WTC11 (cell line): ENCODE measurements at places on chromosomes 16 and 17.

DNA sequence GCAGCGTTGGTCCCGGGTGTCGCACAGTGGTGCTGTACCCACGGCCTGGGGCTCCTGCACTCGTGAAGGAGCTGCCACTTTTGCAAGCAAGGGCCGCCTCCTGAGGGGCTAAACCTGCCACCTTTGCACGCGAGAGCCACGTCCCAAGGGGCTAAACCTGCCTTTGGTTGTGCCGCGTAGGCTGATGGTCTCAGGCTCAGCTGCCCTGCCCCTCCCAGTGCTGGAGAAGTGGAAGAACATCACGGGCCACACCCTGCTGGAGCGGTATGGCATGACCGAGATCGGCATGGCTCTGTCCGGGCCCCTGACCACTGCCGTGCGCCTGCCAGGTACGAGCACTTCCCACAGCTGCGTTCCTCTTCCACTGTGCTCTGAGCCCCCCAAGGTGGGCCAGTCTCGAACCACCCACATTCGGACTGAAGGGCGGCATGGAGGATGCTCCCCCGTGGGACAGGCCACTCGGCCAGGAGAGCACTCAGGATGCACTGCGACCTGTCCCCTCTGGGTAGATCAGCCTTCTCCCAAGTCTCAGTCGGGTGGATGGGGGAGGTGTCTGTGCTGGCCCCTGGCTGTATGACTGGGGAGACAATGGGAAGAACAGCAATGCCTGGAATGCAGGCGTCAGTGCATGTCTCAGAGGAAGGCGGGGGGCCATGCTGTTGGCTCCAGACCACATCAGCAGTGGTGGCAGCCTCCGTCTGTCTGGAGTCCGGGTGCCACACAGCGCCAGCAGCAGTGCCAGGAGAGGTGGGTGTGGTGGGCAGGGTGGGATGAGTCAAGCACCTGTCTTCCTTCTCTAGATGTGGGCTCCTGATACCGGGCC, 20.7 kb downstream of the ACSF3 start:
- DNase-seq: peak; percentile 47

GRCh38 chr16:48131201-48131935, 24.4 kb downstream of the ABCC12 start:
- no peak for DNase-seq

DNA sequence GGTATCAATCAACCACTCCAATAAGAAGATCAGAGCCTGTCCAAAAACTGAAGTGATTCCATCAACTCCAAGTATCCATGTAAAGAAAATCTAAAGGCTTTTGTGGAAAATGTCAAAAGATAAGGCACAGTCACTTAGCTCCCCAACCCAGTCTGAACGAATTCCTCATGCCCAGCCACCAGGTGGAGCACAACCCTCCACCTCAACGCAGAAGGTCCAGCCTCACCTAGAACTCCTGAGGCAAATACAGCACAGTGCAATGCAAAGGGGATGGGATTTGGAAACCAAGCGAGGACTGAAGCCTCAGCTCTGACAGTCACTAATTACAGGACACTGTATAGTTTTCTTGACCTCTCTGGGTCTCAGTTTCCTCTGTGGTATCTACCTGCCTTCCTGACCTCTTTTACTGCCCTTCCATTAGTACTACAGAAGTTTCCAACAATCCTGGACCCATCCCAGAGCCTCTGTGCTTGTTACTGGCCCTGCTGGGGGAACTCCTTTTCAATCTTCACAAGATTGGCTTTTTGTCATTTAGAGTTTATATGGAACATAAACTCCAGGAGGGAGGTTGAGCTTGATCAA, 2.0 kb downstream of the NCBP3 start:
- DNase-seq: peak; percentile 67

- DNase-seq: no peak
Observed at GRCh38 chr16:20798364-20798763, 7.9 kb downstream of the ERI2 start.

DNA sequence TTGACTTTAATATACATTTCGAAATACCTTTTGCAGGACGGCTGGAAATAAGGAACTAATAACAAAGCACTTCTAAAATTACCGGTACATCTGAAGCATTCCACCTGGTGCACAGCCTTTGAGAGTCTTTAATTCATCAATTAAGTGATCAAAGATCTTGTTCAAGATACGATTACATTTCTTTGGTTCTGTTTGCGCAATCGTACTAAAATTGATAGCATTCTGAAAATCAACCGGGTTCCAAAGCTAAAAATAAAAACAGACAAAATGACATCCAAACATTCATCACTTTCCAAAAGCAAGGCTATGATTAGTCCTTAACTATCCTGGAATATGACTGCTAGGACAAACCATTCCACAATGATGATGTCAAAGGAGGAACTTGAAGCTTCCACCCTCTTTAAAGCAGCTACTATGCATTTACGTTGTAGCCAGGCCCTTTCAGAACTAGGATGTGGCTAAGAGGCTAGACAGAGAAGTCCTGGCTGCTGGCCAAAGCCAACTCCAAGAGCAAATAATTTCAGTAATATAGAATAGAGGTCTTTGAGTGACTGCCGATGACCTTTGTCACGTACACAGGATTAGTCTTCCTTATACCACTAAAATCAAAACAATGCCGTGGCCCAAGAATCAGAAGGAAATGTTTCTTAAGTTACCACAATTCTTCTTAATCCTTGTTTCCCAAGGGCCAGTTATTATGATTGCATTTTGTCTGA, 299.8 kb upstream of the PSMD7 start:
- DNase-seq: no peak

DNA sequence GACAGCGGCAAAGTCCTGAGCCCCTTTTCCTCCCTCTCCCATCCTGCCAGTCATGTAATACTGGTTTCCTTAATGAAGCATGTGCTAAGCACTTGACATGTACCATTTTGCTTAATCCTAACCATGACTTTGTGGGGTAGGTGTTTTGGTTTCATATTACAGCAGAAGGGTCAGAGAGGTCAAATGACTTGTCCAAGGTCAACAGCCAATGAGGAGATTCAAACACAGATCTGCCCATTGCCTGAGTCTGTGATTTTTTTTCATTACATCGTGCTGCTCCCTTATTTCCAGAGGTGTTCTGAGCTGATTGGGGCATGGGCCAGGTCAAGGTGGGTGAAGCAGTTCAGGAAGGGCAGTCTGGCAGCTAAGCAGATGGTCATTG, 17.6 kb upstream of the PHF12 start:
- no peak for DNase-seq

DNA sequence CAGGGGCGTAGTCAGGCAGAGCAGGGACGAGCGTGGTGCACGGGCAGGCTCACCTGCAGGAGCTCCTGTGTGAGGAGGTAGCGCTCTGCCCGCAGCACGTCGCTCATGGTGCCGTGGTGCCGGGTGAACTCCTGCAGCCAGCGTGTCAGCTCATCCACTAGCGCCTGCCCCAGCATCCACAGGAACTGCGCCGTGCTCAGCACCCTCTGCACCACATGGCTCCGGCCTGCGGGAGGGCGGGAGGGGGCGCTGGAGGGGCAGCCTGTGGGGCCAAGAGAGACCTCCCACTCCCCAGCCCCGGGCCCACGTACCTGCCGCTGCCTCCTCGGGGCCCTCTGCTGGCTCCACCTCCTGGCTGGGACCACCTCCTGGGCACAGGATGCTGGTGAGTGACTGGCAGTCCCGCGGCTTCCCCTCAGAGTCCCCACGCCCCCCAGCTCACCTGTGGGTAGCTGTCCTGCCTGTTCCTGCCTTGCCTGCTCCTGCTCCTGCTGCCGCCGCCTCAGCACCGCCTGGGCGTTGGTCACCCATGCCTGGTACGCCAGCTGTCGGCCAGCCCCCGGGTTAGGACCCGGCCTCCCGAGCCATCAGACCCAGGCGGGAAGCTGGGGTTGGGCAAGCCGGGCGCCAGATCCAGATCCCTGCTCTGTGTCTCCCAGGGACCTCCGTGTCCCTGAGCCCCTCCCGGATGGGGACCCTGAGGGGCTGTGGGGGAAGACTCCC, 16.6 kb downstream of the CTU2 start:
- peak; percentile 38 for DNase-seq

DNA sequence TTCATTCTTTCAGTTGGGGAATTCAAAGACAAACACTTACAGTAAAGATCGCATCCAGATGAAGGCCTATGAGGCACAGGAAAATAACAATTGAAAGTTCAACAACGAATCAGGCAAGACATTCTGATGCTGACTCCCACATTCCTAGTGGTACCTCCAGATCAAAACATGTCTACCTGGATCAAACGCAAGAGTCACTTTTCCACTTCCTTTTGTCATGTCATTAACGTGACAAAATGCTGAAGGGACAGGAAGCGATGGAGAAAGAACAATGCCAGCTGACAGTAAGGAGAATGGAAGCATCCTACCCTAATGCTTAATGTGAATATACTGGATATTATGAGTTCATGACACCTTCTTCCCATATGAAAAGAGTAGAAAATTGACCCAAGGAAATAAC, 365.4 kb upstream of the CDH11 start:
- DNase-seq: no peak

- no peak for DNase-seq
Observed at GRCh38 chr17:62794666-62794971, 13.5 kb downstream of the MARCHF10 start.

DNA sequence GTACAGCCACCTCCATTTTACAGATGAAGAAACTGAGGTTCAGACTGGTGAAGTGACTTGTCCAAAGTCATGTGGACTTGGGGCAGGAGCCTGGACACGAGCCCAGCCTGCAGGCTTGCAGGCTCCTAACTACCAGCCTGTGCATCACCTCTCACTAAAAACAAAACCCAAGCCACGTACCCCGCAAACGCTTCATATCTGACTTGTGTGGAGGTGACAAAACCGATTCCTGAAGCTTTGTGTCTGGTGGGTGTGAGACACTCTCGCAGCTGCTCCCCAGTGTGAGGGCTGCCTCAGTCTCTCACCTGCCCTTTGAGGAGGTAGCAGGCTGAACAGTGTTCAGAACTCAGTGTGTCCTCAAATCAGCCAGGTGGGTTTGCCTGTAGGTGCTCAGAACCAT, 8.4 kb downstream of the HNF1B start:
- DNase-seq: no peak

- DNase-seq: no peak
Observed at GRCh38 chr16:78566397-78567073, 467.1 kb downstream of the WWOX start.

- no peak for DNase-seq
Observed at GRCh38 chr16:48076455-48077012, 79.3 kb downstream of the ABCC12 start.

GRCh38 chr16:56588781-56589140, 567 bp upstream of the MT3 start:
- DNase-seq: no peak

GRCh38 chr17:72691017-72691416, 401.5 kb downstream of the SLC39A11 start:
- DNase-seq: no peak

DNA sequence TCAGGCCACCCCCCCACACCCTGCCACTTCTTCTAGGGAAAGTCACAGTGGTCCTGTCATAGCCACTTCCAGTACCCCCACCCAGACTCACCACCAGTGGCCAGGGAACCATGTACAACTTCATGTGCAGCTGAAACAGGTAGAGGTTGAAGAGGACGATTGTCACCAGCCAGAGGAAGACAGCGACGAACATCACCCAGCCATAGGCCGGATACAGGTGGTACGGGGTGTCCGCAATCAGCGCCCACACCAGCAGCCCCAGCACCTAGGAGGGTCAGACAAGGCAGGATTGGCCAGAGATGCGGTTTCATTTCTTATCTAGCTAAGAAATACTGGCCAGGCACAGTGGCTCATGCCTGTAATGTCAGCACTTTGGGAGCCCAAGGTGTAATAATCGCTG, 16.7 kb downstream of the ARL2BP start:
- DNase-seq: no peak

DNA sequence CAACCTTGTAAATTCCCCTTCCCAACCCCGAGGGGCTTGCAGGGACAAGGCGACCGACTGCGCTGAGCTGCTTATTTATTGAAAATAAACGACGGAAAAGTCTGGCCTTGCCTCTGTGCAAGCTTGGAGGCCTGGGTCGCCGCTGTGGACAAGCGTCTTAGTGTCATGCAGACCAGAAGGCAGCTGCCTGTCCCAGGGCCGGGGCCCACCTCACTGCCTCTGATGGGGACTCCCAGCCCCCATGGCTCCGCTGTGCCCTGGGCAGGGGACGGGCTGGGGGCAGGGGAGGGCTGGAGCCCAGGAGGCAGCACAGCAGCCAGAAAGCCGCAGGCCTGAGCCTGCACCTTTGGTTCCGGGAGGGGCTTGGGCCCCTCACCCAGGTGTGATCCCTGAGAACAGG, 20.7 kb downstream of the RABEP2 start:
- no peak for DNase-seq

DNA sequence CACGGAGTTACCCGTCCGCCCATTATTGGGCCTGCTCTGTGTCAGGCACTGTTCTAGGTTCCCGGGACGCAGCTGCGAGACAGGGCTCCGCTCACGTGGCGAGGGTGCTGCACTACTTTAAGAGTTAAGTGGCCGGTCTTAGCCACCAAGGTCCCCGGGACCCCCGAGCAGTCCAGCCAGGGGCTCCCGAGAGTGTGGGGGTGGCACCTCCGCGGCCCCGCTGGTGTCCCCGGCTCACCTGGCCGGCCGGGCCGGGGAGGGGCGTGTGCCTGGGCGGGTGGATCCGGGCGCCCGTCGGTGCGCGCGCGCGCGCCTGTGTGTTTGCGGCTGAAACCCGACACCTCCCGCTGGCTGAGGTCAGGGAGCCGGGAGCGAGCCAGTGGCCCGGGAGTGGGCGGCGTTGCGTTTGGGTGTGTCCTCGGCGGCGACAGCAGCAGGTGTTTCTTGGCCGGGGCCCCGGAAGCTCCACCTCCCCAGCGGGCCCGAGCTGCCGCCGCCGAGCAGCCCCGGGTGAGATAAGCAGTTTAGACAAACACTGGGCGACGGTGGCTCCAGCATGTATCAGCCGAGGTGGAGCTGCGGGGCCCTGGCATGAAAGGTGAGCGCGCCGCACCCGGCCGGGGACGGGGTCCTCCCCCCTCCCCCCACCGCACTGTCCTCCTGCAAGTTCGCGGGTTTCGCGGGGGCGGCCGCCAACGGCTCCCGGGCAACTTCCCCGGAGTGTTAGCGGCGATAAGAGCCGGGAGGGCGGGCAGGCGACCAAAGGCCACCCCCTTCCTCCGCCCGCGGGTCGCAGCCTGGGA, at the start of gene GSE1:
Gene GSE1, plus strand, starts transcription at position 522 of the 803 bp plus-strand sequence. Its CDS starts 70 bp downstream, at position 592.
- peak; percentile 96 for DNase-seq

- DNase-seq: no peak
Observed at GRCh38 chr16:8867932-8868415, 832 bp downstream of the CARHSP1 start.

GRCh38 chr16:83336603-83337002, 471.2 kb upstream of the HSBP1 start:
- DNase-seq: no peak

- no peak for DNase-seq
Observed at GRCh38 chr17:33498069-33498468, 205.0 kb upstream of the ASIC2 start.

DNA sequence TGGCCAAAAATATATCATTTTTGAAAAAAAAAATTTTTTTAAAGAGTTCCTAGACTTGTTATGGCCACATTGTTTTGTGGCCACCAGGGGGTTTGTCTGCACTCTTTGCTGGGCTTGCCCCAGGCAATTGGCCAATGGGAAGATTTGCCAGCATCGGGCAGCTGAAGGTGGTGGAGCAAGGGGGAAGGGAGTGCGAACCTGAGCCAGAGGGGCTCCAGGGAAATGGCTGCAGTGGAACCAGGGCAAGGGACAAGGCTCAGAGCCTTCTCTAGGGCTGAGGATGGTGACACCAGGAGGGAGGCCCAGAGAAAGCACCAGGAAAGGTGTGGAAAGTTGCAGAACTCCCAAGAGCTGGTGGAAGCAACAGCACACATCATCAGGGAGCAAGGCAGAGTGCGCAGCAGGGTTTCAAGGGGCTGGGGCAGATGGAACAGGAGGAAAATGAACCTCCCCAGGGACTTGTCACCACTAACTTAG, 15.5 kb upstream of the CMIP start:
- peak; percentile 63 for DNase-seq
